Vagina (tissue), 2 donors: ENCODE measurements at places on chromosomes 4 and X.

DNA sequence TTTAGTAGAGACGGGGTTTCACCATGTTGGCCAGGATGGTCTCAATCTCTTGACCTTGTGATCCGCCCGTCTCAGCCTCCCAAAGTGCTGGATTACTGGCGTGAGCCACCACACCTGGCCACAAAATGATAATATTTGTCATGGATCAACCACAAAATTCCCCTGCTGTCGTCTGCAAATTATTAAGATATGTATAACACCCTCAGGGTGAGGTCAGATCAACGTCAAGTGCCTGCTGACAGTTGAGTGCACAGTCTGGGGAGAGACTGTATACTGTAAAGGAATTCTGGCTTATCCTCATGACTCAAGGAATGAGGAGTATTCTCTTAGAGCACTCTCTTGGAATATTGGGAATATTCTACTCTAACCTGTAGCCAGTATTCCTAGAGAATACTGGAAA is 11.2 kb downstream of the EPGN start:
- no peak for DNase-seq

- no peak for DNase-seq
Observed at GRCh38 chr4:26568446-26568994, 15.4 kb upstream of the TBC1D19 start.

- DNase-seq = no peak
Observed at GRCh38 chr4:169099771-169100180, 89.7 kb upstream of the CBR4 start.

DNA sequence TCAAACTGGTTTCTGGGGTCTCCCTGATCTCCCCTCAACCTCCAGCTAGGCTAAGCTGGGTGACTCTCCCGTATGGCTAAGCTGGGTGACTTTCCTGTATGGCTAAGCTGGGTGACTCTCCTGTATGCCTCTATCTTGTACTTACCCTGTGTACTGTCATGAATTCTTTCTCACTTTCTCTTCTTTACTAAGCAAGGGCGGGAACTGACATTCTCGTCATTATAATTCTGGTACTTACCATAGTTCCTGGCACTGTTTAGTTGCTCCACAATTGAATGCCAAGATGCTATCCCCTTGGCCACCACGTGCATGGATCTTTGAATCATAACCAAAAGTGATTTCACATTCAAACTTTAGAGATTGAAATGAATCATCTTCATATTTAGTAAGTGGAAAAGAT is 8.8 kb downstream of the INTU start:
- no peak for DNase-seq

DNA sequence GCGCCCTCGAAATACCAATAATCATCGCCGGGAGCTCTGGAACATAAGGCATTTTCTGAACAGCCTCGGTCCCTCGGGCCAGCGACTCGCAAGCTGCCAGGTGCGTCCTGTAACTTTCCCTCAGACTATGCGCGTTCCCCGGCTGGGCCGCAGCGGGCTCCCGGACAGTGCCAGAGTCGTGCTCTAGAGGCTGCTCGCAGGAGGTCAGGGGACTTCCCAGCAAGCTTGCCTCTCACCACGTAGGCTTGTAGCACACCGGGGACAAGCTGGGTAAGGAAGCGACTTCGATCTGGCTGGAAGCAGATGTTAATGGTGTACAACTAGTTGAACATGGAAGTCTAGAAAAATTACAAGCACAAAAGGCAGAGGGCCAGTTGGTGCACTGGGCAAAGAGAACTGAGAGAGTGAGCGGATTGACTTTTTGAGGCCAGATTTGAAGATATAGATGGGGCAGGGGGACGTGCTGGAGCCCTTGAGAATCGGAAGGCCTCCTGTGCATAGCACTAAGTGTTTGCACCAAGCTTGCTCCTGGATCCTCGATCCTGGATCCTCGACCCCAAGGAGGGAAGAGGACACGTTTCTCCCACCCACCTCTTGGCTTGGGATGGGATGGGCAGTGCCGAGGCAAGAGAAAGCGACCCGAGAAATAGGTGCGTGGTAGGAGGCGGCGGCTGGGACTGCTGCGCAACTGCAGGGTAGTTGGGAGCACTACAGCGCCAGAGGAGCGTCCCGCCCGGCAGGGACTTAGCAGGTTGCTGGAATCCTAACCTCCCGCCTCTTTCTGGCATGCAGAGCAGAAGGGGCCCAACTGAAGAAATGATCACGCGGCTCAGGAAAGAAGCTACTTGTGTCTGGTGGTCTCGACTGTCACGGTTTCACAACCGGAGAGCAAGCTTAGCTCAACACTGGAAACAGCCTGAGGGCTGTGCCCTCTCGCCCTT is 19.9 kb upstream of the ZIC3 start:
- no peak for DNase-seq

DNA sequence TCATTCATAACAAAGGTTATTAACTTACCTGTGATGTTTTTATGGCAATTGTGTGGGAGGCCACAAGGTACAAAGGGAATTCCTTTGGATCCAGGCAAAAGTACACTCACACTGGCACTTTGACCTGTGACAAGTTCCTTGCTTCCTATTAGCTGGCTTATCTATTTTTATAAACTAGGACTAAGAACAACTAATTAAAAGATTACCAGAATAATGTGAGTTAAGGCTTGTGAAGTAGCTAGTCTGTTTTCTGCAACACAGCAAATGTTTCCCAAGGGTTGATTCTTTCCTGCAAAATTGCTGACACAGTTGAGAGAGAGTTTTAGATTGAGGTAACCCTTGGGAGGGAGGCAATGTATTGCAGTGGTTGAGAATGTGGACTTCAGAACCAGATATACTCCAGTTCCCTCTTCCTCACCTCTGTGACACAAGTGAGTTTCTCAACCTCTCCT is 107.9 kb downstream of the CPEB2 start:
- no peak for DNase-seq

DNA sequence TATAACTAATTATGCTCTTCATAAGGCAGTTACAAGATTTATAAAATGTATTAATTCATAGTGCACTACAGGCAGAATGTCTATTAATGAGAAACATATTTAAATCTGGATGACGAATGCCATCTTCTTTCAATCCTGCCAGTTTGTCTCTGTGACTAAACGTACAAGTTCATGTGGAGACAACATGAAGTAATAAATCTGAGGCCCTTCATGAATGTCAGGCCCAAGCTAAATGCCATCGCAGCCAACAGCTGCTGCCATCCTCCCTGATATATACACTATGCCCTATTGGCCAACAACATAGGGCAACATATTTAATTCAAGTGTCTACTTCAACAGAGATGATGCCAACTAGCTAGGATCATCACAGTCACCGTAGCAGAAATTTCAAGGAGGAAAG is 43.7 kb downstream of the TSPAN5 start:
- DNase-seq = no peak

DNA sequence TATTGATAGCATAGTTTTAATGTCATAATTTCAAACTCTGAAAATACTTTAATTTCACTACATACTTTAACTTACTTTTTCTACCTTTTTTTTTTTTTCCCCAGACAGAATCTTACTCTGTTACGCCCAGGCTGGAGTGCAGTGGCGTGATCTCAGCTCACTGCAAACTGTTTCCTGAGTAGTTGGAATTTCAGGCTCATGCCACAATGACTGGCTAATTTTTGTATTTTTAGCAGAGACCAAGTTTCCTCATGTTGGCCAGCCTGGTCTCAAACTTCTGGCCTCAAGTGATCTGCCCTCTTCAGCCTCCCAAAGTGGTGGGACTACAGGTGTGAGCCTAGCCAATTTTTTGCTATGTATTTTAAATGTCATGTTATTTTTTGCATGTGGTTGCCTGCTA is 741.6 kb downstream of the TRAM1L1 start:
- no peak for DNase-seq

GRCh38 chr4:137559801-137560200 is 27.5 kb upstream of the PCDH18 start:
- no peak for DNase-seq

DNA sequence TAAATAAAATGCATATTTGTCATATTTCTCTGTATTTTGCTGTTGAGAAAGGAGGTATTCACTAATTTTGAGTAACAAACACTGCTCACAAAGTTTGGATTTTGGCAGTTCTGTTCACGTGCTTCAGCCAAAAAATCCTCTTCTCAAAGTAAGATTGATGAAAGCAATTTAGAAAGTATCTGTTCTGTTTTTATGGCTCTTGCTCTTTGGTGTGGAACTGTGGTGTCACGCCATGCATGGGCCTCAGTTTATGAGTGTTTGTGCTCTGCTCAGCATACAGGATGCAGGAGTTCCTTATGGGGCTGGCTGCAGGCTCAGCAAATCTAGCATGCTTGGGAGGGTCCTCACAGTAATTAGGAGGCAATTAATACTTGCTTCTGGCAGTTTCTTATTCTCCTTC is 3.3 kb downstream of the HTT start:
- DNase-seq = no peak

DNA sequence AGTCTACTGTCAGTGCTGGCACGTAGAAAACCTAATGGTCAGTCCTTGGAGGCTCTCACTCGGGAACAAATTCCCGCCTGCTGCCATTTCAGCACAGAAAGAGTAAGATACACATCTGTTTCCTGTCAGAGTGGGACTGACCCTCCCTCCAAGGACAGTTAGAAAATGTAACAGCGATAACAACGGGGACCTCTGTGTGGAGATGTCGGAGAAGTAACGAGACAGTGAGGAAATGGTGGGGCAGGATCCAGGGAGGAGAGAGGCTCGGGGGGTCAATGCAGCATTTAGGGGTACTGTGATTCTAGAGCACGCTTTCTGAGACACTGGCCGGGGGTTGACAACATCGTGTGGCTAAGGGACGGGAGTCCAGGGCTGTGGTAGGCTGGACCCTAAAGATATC is 36.0 kb upstream of the SORCS2 start:
- no peak for DNase-seq

GRCh38 chrX:5752831-5753230 is 475.8 kb downstream of the NLGN4X start:
- DNase-seq = no peak

DNA sequence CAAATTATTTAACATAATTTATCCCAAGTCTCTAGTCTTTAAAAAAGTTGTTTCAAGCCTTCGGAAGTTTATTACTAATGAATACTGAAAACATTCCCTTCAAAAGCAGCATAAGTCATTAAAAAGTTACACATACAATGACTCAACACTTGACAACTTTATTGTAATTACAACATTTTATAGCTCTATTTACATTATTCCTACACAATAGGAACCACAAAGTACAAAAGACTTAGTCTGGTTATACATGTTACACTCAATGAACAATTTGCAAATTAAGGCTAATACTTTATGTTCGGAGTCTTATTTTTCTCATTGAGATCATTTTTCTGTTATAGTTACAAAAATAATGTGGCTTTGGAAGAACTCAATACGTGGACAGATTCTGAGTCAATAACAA is 114.4 kb upstream of the POF1B start:
- no peak for DNase-seq

GRCh38 chrX:53686151-53686885 is at the start of gene HUWE1:
HUWE1 (minus strand) TSS chrX:53686719; CDS start chrX:53654107, 32,612 bp downstream.
- DNase-seq = no peak

GRCh38 chr4:139020384-139020783 is 4.8 kb downstream of the NOCT start:
- no peak for DNase-seq
